ENCODE measurements at places on chromosomes 11 and 22.

DNA sequence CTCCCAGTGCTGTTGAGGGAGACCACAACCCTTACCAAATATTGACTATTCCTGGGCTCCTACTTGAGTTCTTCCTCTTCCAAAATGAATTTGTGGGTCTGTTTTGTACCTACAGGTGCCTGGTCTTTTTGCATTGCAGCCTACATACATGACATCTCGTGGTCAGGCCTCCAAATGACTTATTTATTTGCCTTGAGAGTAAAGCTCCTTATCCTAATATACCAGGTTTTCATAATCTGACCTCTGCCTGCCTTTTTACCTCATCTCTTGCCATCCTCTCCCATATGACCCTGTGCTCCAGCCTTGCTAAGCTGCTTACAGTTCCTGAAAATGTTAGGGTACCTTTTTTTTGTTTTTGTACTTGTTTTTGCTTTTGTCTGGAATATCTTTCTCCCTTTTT, 130.4 kb downstream of the UVRAG start:
- no peak for DNase-seq

GRCh38 chr11:1235306-1235900, 12.5 kb downstream of the MUC5B start:
- DNase-seq, result no peak

GRCh38 chr22:22811016-22812009, 76.3 kb upstream of the IGLL5 start:
- no peak for DNase-seq

DNA sequence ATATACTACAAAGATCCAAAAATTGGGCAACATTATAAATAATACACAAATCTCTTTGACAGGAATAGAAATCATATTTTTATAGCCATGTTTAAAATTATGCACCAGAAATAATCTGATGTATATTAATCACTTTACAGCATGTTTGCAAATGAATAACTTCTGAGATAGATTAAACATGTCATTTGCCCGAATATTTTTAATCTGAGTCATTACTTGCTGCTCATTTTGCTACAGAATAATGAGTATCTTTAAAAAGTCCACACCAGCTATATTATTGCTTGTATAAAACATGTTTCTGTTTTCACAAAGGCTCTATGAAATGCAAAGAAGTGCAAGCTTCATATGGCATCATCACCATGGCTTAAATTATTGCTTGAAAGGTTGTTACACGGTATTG, 336.8 kb downstream of the GUCY1A2 start:
- DNase-seq, result no peak

- DNase-seq, result no peak
Measured at GRCh38 chr22:45925811-45926351, 51.1 kb downstream of the WNT7B start.

Measured in amniotic epithelial cell (primary cell).